Stimulated activated CD8-positive, alpha-beta memory T cell treated with anti-CD3 and anti-CD28 coated beads, Interleukin-4, amount 100 ng/mL, for 1 hour (primary cell): ENCODE measurements at places on chromosomes 3 and 15.

DNA sequence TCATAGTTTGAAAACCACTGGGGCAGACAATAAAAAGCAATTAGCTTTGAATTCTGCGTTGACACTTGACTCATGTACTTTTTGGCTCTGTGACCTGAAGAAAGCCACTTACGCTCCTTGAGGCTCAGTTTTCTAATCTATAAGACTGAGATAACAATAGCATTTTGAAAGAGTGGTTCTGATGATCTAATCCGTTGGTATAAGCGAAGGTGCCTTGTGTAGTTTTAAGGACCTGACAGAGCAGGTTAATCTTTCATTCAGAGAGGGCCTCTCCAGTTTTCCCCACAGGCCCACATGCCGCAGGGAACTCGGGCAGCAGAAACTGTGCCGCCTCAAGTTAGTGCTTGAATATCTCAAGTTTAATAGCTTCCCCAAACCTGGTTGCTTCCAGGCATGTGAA, 306.0 kb upstream of the GBE1 start:
- DNase-seq, result no peak

DNA sequence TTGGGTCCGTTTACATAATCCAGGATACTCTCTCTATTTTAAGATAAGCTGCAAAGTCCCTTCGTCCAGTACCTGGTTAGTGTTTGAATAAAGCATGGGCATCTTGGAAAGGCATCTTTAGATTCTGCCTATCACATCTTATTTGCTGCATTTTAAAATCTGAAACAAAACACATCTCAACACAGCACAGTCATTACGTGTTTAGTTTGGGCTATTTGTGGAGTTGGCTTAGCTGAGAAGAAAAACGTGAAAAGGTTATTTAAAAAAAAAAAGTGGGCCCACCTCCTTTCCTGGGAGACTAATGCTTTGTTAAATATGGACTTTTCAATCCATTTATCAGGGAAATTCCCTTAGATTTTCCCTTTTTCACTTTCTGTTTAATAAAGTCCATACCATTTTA, 174.5 kb upstream of the WNT5A start:
- no peak for DNase-seq

DNA sequence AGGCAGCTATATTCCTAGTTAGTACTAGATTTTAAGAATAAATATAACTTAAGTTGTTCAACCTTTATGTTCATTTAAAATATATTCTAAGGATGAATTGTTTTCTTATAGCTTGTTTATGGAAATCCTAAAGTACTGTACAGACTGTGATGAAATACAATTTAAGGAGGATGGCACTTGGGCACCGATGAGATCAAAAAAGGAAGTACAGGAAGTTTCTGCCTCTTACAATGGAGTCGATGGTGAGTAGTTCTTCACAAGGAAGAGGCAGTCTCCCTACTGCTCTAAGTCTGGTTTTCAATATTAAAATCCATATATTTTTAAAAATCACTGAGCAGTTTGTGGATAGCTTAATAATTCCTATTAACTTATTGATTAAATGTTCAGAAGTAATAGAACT, 29.6 kb downstream of the CALML4 start:
- DNase-seq, result no peak

GRCh38 chr3:11794927-11795326, 51.8 kb downstream of the TAMM41 start:
- DNase-seq, result no peak

DNA sequence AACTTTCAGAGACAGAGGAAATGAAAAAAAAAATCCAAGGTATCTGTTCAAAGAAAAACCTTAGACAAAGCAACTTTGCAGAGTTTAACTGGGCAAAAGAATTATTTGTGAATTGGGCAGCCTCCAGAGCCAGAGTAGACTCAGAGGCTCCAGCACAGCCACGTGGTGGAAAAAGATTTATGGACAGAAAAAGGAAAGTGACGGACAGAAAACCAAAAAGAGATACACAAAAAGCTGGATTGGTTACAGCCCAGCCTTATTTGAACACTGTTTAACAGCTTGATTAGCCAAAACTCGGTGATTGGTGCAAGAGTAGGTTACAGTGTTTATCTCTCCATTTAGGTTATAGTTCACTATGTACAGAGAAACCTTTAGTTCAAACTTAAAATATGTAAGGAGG, 23.7 kb upstream of the GPD1L start:
- DNase-seq, result no peak

- no peak for DNase-seq
Measured at GRCh38 chr15:98289747-98290146, 329.2 kb downstream of the ARRDC4 start.

DNA sequence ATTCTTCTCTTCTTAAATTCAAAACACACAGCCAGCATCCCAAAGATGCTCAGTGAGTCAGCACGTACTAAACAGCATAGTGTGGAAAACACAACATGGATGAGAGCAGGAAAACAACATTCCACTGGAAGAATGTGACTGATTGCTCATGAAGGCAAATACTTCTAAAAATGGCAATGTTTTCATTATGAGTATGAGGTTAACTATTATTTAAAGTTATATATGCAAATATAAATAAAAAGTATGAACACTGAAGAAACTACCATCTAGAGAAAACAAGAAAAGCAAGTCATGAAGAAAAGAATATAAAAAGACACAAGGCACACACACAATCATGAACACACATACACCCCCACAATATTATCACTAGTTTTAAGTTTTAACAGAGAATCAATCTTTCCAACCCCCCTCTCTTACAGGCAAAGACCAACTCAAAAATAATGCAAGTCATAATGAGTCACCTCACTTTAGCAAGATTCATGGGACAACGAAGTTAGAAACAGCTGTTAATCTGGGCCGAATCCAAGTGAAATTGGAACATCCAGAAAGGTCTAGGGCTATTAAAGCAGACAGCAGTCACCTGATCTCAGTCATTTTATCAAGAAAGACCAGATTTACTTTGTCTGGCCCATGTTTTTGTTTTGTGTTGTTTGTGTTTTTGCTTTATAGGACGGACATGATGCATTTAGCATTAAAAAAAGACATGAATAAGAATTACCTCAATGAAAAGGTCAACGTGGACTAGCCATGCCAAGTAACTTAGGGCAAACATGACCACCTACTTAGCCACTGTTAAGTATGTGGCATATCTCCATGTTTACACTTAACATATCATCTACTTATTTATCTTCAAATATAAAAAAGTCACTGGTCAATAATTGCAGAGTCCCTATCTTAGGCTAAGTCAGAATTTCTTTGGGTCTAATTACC, 18.1 kb downstream of the GBE1 start:
- DNase-seq, result no peak

GRCh38 chr15:36230776-36231175, 348.6 kb upstream of the CDIN1 start:
- DNase-seq, result no peak

- no peak for DNase-seq
Measured at GRCh38 chr3:122803977-122804376, 9.1 kb downstream of the SLC49A4 start.

DNA sequence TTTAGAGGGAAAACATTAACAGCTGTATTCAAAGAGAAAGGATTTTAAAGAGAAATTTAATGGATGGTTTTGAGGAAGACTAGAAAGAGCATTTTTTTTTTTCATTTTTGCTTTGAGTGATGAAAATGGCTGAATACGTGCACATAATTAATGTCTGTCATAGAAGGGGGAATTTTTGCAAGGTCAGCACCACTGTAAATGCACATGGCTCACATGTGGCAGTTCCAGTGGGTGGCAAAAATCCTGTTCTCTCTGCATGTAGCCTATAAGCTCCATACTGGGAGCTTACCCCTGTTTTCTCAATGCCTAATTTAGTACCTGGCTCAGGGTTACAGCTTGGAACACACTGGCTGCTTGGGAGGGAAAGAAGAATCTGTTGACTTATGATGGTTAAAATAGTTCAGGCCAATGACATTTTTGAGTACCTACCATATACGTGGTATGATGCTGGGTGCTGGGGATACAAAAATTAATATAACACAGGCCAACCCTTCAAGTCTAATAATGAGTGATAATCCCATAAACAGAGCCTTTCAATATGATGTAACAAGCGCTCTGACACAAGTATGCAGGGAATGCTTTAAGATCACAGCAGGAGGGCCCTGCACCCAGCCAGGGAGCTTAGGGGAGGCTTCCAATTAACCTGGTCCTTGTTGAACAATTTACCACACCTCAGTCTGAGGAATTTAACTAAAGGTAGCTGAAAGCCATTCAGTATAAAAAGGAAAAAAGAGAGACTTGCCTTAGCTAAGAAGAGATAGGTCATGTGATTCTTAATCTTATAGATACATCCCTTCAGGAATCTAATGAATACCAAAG, 33.0 kb downstream of the HSPBAP1 start:
- no peak for DNase-seq

- no peak for DNase-seq
Measured at GRCh38 chr3:132228923-132229322, 88.3 kb upstream of the ACP3 start.

- DNase-seq, result no peak
Measured at GRCh38 chr15:27086149-27086548, 115.2 kb downstream of the GABRG3 start.

GRCh38 chr3:75171630-75172230, 492.4 kb upstream of the FRG2C start:
- DNase-seq, result no peak

GRCh38 chr3:100169201-100169920, 55.1 kb upstream of the FILIP1L start:
- DNase-seq, result no peak

DNA sequence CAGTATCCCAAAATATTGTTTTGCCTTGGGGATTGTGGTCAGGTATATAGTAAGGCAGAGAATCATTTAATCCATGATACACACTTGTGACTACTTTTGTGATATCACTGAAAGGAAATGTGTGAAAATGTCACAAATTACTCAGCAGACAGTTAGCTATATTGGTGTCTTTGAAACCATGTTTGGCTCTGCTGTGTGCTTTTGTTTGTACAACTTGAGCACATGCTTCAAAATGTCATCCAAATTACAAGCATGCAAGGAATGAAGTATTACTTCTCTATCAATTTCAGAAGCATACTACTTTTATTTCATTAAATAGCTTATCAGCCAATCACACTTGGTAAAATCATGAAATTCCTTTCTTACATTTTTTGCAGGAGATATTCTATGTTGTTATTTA, 619.0 kb upstream of the AGTR1 start:
- no peak for DNase-seq

GRCh38 chr3:10692039-10692622, 123.9 kb upstream of the SLC6A11 start:
- DNase-seq, result no peak

GRCh38 chr3:99645277-99646106, 7.1 kb downstream of the COL8A1 start:
- DNase-seq, result no peak

DNA sequence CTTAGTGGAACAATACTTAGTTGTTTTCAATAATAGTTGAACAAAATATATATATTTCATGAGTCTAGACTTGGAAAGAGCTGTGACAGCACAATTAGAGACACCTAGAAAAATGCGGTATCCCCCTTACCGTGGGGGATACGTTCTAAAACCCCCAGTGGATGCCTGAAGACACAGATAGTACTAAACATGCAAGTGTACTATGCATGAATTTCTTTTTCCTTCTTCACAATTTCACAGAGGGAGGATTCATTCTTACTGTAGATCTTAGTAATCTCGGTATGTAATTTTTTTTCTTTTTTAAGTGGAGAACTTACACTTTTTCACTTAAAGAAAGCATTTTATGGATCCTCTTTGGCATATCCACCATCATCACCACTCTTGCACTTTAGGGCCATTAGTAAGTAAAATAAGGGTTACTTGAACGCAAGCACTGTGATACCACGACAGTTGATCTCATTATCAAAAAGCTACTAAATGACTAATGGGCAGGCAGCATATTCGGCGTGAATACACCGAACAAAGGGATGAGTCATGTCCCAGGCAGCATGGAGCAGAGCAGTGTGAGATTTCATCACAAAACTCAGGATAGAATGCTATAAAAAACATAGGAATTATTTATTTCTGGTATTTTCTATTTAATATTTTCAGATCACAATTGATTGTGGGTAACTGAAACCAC, 72.3 kb upstream of the ZNF280D start:
- no peak for DNase-seq
